ENCODE measurements at places on chromosomes 3 and 15.

GRCh38 chr3:120435621-120436020 lies 15.2 kb downstream of the FSTL1 start:
- DNase-seq: no peak

GRCh38 chr15:39345176-39345575 lies 235.7 kb upstream of the THBS1 start:
- DNase-seq: no peak

DNA sequence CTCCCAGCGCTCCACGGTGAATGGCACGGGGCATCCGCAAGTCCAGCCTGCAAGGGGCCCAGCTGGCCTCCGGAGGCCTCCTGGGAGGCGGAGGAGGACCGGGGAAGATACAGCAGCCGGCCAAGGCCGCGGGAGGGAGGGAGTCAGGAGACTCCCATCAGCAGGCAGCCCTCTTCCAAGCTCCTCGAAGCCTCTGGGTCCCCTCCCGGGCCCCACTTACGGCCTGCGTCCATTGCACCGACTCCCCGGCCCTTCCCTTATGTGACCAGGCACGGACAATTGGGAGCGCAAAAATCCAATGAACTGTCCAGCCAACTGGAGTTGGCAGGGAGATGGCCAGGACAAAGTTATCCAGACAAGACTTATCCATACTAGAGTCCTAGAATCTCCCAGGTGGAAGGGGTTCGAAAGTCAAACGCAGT lies 668 bp downstream of the MFGE8 start:
- DNase-seq: no peak

- DNase-seq: no peak
Observed at GRCh38 chr3:61520966-61521628, 40.3 kb upstream of the PTPRG start.

DNA sequence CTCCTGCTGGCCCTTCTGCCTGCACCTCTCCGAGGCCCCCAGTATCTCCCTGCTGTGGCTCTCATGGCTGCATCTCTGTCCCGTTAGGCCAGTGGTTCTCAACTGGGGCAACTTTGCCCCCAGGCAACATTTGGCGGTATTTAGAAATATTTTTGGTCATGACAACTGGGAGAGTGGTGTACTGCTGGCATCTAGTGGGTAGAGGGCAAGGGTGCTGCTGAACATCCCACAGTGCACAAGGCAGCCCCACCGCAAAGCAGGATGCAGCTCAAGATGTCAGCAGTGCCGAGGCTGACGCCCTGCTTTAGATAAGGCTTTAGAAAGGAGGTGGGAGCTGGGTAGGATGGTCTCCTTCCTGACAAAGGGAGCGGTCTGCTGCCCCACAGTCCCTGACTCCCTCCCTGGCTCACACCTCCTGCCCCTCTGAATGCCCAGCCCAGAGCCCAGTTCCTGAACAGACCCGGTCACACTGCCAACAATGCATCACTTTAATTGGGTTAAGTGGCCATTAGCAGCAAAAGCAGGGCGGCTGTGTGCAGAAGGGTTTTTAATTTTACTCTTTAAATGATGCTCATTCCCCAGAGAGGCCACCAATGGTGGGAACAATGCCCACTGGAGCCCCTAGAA lies 68.8 kb upstream of the TMEM115 start:
- no peak for DNase-seq

- DNase-seq: no peak
Observed at GRCh38 chr3:179028408-179028807, 43.2 kb downstream of the ZMAT3 start.

DNA sequence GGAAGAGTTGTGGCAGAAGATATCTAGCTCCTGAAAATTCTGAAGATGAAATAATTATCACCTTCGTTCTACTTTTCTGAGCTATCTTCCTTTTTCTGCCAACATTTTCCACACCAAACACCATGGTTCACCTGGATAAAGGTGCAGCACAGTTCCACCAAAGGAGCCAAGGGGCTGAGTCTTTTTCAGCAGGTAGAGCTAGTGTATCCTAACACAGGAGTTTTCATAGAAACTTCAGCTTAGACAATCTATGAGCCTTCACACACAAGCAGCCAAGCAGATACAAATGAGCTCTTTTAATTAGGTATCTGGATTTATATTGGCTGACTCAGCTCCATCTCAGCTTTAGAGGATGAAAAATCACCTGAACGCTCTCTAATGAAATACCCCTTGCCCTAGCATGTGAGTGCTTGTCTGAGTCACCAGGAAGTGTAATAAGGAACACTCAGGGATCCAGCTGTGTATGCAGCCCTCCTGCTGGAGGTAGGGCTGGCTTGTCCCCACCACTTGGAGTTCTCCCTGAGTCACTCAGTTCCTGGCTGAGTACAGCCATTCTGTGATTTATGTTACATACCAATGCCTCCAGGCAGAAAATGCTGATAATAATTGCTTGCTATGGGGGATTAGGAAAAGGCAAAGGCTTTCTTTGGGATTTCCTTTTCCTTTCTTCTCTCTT lies 385.7 kb downstream of the LSAMP start:
- no peak for DNase-seq

- no peak for DNase-seq
Observed at GRCh38 chr15:33639978-33640377, 328.3 kb upstream of the CHRM5 start.

GRCh38 chr3:10140996-10141546 lies 507 bp upstream of the VHL start:
- DNase-seq: no peak

DNA sequence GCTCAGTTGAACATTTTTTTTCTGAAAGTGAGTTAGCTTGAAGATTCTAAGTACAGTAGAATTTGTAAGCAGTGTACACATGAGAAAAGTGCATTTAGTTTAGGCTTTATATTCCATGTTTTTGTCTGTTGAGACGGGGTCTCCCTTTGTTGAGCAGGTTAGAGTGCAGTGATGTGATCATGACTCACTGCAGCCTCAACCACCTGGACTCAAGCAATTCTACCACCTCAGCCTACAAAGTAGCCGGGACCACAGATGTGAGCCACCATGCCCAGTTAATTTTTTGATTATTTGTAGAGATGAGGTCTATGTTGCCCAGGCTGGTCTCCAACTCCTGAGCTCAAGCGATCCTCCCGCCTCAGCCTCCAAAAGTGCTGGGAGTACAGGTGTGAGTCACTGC lies 5.3 kb upstream of the CSNK1G1 start:
- no peak for DNase-seq

DNA sequence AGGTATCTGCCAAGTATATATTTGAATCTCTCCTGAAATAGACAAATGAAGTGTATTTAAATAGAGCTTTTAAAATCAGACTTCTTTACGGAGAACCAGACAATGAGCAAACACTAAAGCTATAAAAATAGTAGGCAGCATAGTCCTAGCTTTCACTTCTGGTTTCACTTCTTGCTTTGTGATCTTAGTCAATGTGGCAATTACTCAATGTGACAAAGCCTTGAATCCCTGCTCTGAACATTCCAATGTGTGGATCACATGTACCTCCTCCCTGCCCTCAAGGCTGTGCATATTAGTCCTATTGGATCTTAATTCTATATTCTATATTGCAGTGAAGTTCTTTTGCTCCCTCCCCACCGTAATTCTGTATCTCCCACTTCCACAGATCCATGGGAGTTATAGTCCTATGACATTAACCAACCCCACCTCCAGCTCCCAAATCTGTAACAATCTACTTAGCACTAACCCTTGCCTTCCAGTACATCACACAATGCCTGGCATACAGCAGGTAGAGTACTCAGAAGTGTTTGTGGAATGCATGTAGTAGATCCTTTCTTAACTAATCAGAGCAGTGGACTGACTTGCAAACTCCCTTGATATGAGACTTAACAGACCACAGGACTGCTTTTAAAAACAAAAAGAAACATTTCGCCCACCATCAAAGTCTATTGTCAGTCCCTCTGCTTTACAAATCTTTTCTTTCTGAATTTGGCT lies 24.3 kb upstream of the CP start:
- no peak for DNase-seq

DNA sequence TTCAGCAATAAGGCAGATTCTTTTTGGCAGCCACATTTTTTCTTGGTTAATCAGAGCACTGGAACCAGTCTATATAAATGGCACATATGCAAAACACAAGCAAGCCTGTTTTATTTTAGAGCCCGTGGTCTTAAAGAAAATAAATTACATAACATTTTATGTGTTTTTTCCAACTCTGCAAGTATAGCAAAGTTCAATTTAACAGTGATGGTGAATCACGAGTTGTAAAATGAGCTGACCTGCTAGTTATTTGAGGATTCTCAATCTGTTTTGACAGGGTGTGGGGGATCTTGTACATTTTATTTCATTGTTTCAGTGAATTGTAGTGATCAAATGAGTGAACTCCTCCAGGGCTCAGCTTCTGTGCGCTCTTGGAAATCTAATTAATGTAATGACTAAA lies 2.7 kb downstream of the ARHGEF26 start:
- DNase-seq: no peak

- no peak for DNase-seq
Observed at GRCh38 chr3:149224736-149225594, 3.3 kb upstream of the CP start.

DNA sequence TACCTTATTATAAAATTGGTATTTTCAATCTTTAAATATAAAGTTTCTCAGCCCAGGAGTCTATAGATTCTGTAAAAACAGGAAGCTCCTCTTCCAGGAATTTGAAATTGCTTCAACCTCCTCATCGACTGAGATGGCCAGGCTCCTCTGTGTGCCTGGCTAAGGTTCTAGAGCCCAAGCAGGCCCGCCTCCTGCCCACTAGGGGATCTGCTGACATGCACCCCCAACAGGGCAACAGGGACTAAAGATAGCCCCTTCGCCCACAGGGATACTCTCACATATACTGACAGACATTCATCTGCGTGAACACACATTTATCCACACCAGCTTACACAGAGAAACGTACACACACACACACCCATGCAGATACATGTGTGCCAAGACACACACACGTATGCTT lies 183.1 kb upstream of the TLE3 start:
- no peak for DNase-seq

- no peak for DNase-seq
Observed at GRCh38 chr3:44988073-44988472, 12.0 kb downstream of the EXOSC7 start.

GRCh38 chr15:70259028-70259424 lies 161.3 kb upstream of the TLE3 start:
- DNase-seq: peak; percentile 57

DNA sequence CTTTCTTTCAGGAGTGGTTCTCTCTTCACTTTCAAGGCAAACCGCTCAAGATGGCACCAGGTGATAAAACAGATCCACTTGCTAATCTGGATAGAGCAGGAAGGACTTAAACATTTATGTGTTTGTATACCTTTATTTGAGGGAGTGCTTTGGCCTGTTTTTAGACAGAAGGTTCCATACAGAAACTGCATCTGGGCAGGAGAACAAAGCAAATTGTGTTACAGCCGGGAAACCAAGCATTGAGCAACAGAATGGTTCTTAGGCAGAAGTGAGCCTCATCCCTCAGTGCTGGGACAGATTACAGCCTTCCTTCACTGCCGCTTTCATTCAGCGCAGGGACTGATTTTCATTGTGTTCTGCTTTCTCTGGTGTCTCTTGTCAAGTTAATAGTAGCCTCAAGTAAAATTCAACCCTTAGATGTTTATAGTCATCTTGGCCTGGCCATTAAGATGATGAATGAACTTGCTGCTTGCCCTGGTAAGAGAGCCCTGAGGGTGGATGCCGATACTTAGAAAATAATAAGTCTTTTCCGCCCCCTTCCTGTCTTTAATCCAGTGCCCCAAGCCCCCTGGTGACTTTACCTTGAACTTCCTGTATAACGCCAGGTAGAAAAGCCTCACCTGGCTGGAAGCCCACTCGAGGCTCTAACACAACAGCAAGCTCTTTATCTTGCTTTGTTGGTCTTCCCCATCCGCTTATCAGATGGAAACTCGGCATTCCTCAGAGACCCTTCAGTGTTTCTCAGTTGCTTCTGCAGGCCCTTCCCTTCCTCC lies 168.0 kb upstream of the CTDSPL start:
- DNase-seq: no peak

GRCh38 chr3:52243791-52244628 lies 1.5 kb upstream of the PPM1M start:
- DNase-seq: no peak

DNA sequence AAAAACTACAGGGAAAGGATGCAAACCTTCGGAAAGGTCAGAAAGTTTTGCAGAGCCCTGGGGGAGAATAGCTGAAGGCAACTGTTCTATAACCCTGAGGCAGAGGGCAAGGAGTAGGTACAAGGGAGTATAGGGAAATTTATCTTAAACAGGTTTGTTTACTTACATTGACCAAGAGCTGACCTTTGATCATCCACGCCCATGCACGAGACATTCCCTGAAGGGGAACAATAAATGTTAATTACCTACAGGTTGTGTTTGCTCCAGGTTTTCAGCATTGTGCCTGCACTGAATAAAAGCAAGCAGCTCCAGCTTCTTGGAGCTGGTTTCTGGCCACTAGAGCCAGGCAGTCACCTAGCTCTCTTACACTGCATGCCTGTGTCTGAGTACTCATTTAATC lies 524.5 kb upstream of the TGFBR2 start:
- no peak for DNase-seq

GRCh38 chr15:98428253-98428989 lies 219.9 kb upstream of the IGF1R start:
- DNase-seq: peak; percentile 36

GRCh38 chr3:78481050-78481449 lies 1286.7 kb downstream of the ROBO1 start:
- no peak for DNase-seq
